Stimulated activated CD8-positive, alpha-beta memory T cell treated with anti-CD3 and anti-CD28 coated beads, Interleukin-2, amount 100 ng/mL, for 1 hour (primary cell): ENCODE measurements at places on chromosomes 16 and 17.

- peak; percentile 67 for DNase-seq
Observed at GRCh38 chr17:29778956-29779811, 150.8 kb downstream of the SSH2 start.

DNA sequence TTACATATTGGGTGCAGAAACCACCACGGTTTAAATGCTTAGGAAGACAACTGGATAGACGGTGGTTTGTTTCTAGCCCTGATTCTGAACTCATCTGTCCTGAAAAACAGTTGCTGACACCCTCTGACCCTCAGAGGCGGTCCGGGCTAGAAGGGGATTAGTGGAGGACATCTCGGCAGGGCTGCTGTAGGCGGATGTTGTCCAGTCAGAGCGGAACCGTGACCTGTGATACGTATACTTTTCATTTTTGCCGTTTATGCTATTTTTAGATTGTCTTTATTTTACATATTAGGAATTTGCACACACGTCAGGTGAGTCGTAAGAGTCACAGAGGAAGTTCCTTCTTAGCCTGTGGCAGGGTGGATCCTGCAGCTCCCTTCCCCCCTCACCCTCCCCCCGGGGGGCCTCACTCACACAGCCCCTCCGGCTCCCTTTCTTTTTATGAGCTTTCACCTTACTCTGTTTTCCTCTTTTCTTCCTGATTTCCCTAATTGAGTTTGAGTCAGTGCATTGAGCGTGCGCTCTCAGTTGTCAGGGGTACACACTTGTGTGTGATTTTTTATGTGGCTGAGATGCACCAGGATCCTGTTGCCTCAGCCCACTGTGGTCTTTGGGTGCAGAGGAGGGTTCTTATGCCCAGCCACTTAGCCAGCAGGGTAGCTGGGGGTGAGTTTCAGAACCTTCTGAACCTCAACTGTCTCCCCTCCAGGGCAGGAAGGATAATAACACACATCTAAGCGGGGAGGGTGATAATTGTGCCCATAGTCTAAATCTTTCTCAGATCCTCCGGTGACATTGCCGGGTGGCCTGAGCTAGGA lies 211.1 kb upstream of the CHMP6 start:
- no peak for DNase-seq

DNA sequence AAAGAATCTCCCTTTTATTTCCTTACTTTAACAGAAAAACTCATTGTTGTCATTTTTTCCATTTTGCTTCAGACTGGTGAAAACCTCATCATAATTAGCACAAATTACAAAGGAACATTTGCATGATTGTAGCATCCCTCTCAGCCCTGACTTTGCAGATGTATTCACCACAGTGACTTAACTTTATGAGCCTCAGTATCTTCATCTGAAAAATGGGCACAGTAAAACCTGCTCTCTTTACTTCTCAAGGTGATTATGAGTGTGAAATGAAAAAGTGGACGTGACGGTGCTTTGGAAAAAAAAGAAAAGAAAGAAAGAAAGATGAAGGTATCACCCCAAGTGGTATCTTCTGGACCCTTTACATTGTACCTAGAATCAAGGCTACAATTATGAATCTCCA lies 193.4 kb upstream of the TOX3 start:
- no peak for DNase-seq

- no peak for DNase-seq
Observed at GRCh38 chr17:2181206-2181896, 122.2 kb downstream of the SMG6 start.

- DNase-seq, result peak; percentile 2
Observed at GRCh38 chr16:20899477-20900298, 470 bp downstream of the DCUN1D3 start.

DNA sequence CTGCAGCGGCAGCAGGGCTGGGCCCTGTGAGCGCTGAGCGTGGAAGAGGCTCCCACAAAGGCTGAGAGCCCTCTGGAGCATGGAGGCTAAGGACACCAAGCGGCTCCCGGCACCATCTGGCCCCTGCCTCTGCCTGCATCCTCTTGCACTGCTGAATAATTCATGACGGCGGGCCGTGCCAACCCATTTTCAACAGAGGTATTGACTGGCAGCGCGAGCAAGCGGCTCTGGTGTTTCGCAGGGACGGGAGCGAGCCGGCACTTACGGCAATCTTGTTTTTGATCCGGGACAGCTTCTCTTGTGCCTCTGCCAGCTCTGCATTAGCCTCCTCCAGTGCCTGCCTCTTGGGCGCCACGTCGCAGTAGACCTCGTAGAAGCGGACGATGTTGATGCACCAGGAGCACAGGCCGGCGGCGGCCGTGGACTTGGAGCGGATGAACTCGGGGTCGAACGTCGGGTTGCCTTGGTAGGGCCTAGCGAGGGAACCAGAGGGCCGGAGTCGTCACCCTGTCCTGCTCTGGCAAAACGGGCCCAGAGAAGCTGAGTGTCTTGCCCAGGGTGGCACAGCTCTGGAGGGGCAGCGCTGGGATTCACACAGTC lies 80.4 kb downstream of the PGS1 start:
- no peak for DNase-seq

GRCh38 chr16:48912360-48912759 lies 302.4 kb upstream of the N4BP1 start:
- no peak for DNase-seq

- DNase-seq, result no peak
Observed at GRCh38 chr16:89364606-89365005, 125.8 kb downstream of the ANKRD11 start.

DNA sequence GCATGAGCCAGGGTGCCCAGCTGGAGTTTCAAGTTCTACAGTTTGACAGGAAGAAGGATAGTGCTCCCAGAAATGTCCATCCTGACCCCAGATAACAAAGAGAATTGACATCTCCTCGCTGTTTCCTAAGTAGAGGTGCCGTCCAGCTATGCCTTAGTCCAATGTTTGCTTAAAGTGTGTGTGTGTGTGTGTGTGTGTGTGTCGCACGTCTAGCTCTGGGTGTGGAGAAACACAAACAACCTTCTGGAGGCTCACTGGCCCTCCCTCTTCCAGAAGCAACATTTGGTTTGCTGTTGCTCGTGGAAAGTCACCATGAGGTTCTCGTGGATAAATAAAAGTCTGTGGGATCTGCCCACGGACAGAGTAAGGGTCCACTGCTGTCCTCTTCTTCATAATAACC lies 22.1 kb downstream of the EMP2 start:
- DNase-seq, result no peak

- no peak for DNase-seq
Observed at GRCh38 chr17:18381158-18381952, 3.8 kb downstream of the EVPLL start.

DNA sequence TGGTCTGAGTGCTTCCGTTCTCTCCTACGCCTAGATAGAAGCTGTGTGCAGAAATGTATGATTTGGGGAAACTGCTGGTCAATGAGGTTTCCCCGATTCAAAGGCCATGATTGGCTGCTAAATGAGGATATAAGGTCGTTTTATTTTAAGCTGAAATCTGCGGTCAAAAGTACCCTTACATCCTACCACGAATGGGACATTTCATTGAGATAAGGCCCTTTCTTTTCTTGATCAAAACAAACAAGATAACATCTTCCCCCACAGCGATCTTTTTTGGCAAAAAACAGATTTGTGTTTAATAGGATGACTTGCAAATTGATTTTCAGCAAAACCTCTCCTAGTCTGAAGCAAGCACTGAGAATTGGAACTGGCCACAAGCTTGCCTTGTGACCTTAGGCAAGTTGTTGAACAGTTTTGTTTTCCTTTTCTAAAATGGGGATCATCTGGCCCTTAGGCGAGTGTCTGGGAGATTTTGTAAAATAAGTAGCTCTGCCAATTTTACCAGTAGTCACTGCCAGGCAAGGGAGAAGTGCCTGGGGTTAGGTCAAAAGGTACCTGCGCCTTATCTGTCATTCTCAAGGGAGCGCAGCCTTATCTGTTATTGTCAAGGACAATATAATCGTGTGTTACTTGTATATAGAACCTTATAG lies 635 bp downstream of the SCPEP1 start:
- no peak for DNase-seq

GRCh38 chr16:48441863-48442279 lies 56.7 kb upstream of the SIAH1 start:
- no peak for DNase-seq
